ENCODE measurements at places on chromosomes 7 and 10.

DNA sequence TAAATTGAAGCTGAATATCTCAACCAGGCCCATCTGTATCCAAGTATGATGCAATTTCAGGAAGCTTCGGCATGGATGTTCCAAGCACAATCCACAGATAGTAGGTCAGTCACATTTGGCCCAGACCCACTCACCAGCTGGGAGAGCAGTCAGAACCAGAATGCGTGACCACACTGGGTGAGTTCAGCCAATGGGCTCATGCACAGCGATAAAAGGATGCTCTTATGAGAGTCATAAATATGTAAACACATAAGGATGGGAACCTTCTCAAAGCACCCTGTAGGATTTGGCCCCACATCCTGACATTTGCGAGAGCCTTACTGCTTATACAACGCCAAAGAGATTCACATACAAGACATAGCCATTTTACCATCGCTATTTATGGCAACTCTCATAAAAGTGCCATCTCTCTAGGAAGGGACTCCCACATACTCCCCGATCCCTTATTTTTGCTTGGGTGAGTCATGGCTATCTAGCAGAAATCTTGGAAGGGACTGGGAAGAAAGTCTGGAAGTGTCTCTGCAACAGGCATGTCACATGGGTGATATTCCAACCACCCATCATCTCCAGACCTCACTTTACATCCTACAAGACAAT, 3.0 kb downstream of the AFAP1L2 start:
- DNase-seq: no peak

- DNase-seq: peak; percentile 58
These were observed 107.1 kb upstream of the FAM20C start for GRCh38 chr7:85074-85882.

DNA sequence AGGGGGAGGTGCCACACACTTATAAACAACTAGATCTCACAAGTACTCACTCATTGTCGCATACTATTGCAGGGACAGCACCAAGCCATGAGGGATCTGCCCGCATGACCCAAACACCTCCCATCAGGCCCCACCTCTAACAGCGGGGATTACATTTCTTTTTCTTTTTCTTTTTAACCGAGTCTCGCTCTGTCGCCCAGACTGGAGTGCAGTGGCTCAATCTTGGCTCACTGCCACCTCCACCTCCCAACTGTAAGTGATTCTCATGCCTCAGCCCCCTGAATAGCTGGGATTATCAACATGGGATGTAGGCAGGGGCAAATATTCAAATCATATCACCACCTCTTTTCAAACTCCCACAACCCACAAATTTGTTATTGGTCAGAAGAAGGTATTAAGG, 76.7 kb downstream of the SKAP2 start:
- DNase-seq: no peak

- DNase-seq: no peak
These were observed 421.4 kb upstream of the ZWINT start for GRCh38 chr10:56782503-56782902.

GRCh38 chr7:124764847-124765400, 668 bp downstream of the GPR37 start:
- DNase-seq: no peak

GRCh38 chr7:15692501-15693020, 6.1 kb upstream of the MEOX2 start:
- DNase-seq: no peak

- DNase-seq: no peak
These were observed 5.8 kb downstream of the LIPA start for GRCh38 chr10:89245802-89246201.

DNA sequence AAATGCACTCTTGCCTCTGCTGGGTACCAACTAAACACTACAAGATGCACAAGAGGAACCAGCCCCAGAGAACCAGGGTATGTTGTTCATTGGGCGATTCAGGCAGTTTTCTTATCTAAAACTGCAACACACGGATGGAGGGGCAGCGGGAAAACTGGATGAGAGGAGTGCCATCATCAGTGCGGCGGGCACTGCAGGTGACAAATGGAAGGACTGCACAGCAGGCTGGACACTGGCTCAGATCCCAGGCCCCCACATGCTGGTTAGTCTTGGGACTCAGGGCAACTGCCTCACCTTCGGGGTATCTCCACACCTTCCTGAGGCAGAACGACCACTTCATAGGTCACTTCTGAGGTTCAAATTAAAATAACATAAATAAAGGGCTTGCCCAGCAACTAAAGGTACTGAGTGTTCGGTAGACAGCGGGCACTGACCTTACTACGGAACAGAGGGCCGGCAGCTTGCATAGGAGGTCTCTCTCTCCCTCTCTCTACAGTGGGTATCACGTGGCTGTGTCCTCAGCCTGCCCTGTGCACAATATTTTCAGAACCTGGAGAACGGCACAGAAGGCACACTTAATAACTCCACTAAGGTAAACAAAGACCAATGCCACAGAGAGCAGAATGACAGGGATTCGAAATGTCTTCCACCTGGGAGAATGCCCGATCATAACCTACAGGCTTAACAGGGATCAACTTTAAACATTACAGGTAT, 72.1 kb downstream of the GRB10 start:
- no peak for DNase-seq

- no peak for DNase-seq
These were observed 19.4 kb downstream of the AKR1C2 start for GRCh38 chr10:4984223-4984622.

DNA sequence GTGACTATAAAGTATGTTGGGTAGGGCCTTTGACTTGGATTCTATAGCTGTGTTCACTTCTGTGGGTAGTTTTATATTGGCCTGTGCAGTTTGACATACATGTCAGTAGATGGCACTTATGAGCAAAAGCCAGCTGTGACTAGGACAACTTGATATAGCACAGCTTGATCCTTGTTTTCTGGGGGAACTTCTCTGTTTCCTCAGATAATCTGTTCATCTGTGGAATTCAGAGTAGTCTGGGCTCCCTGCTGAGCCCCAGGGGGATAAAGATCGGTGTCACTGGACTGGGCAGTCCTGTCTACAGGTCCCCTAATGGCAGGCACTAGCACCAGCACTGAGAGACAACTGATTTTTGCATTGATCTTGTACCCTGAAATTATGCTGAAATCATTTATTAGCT, 25.4 kb downstream of the CYP2C9 start:
- peak; percentile 1 for DNase-seq

- DNase-seq: no peak
These were observed 4.1 kb downstream of the FHIP2A start for GRCh38 chr10:114825513-114826253.

- peak; percentile 40 for DNase-seq
These were observed 12.3 kb downstream of the CNPY1 start for GRCh38 chr7:155533827-155534690.

DNA sequence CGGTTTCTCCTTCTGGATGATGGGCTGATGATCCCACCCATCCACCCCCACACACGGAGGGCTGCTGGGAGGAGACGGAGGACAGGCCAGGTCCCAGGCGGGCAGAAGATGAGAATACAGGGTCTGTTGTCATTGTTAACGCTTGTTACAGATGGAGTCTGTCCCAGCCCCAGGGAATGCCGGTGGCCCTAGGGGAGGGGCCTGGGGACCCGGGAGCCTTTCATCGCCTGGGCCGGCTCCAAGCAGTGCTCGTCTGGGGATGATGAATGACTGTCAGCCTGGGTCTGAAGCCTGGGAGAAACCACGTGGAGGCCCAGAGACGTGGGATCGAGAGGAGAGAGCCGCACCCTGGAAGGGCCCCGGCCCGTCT, 69.2 kb downstream of the UNCX start:
- DNase-seq: no peak

GRCh38 chr10:36888925-36889573, 236.3 kb upstream of the ANKRD30A start:
- no peak for DNase-seq

GRCh38 chr10:17203416-17203815, 1.9 kb upstream of the TRDMT1 start:
- no peak for DNase-seq

- no peak for DNase-seq
These were observed 94.5 kb downstream of the ZNF33B start for GRCh38 chr10:42543840-42544372.

- DNase-seq: no peak
These were observed 19.6 kb downstream of the PCLO start for GRCh38 chr7:83143107-83143506.

DNA sequence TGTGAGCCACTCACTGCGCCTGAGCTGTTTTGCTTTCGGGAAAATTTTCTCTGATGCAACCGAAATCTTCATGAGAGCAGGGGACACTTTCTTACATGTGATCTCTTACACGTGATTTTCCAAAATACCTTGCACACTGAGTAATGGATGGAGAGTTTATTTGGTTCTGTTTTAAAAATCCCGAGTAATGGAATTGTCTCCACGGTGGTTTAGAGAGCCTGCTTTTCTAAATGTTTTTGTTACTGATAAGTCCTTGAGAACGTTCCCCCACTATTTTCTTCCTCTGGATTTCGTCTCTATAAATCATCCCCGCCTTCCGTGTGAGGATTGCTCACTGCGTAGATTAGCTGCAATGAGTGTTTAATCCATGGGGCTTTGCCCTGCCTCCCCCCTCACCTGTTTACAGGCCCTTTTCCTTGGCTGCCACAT, 25.7 kb downstream of the CAMK1D start:
- no peak for DNase-seq

DNA sequence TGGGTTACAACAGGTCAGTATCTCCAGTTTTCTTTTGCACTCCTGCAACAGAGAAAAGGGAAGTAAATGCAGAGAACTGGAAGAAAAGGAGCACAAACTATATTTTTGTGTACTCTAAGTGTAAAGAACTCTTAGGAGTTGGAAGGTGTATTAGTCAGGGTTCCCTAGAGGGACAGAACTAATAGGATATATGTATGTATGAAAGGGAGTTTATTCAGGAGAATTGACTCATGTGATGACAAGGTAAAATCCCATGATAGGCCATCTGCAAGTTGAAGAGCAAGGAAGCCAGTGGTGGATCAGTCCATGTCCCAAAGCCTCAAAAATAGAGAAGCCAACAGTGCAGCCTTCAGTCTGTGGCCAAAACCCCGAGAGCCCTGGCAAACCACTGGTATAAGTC, 22.6 kb upstream of the RAB18 start:
- no peak for DNase-seq

DNA sequence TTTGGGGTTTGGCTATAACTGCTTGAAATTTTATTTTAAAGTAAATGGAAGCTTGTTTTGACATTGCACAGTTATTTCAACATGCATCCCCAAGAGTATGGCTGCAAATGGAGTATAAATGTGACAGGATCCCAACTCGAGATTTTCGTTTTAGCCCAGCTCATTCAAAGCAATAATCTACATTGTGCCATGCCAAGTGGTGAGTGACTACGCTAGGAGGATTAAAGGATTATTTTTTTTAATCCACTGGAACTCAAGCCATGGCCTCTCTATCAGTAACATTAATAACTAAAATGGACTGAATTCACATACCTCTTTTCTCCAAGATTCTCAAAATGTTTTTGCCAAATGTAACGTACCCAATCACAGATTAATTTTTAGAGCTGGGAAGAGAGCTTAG, 60.6 kb upstream of the AUTS2 start:
- DNase-seq: no peak

All from DMS79 treated with DMSO at 0.1 percent for 48 hours (cell line).